ENCODE measurements at places on chromosomes 4 and X.
A peak's percentile ranks its signal among the peaks of the same experiment; 100 is the strongest.

DNA sequence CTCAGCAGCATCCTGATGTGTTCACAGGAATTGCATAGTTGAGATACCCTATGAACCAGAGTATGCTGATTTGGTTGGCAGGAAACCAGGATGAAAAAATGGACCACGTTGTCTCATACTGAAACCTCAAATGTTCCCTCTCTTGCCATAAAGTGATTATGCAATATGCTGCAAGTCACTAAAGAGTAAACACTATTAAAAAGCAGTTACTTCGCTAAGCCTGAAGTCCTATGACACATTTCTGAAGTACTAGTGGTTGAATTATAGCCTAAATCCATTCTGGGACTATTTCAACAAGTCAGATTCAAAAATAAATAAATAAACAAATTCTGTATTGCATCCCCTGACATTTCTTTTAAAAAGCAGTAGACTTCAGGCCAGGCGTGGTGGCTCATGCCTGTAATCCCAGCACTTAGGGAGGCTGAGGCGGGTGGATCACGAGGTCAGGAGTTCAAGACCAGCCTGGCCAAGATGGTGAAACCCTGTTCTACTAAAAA, 106.0 kb upstream of the NAP1L5 start:
- no peak for DNase-seq

DNA sequence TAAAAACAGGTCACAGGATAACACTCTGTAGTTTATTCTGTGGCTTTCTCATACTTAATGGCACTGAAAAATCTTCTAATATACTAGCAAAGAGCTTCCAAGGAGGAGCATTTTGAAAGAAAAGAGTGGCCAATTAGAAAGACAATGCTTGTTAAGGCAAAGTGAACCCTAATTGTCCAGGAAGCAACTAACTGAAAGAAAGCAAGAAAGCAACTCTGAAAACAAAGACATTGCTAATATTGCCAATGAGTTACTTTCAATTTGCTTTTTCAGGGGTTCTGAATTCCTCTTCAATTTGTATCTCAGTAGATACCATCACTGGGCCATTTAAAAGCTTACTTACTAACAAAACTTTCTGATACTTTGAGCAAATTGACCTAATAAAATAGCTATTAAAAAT, 78.5 kb upstream of the MTNR1A start:
- no peak for DNase-seq

DNA sequence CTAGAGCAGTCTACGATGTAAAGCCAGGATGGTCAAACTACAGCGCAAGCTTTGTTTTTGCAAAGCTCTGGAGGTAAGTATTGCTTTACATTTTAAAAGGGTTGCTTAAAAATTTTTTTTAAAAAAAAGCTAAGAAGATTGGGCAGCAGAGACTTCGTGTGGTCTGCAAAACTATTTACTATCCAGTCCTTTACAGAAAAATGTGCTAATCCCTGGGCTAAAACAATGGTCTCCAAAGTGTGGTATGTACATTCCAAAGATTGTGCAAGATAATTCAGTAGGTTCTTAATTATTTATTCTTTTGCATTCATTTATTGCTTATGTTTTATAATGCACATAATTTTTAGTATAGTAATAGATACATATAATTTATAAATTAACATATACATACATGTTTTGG, 113.2 kb downstream of the MFAP3L start:
- no peak for DNase-seq

- DNase-seq, result no peak
These were observed 4.5 kb upstream of the RHOXF1 start for GRCh38 chrX:120120223-120120622.

- no peak for DNase-seq
These were observed 101.1 kb downstream of the PHOX2B start for GRCh38 chr4:41647383-41647782.

DNA sequence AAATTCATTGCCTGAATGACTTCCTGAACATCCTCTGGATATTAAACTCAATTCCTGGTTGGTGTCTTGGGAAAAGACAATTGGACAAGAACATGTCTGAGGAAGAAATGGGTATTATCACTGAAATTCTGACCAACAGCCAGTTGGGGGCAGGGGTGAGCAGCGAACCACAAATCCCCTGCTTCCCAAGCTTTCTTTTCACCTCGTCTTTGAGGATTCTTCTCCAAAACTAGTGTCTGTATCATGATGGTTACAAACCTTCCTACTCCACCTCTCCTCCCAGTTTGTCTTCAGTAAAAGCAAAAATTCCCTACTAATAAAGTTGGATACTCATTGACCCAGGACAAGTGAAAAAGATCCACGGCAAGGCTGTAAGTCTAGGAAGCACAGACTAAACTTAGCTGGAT, 48.3 kb upstream of the WDR1 start:
- peak; percentile 34 for DNase-seq

DNA sequence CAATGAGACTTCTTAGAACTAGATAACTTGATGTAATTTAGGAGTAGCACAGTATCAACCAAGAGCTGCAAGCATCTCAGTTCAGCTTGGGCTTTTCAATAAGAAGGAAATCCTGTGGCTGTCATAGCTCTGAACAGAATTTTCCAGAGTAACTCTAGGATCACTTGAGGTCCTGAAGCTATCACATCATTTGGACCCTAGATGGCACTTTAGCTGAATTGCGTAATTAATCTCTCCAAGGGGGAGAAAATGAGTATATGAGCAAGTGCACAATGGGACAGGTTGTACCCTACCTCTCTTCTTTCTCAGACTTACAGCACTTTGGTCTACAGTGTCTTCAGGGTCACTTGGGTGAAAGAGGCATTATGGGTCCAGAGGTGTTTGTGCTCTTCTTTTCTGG, 45.2 kb downstream of the SLC4A4 start:
- DNase-seq, result no peak

DNA sequence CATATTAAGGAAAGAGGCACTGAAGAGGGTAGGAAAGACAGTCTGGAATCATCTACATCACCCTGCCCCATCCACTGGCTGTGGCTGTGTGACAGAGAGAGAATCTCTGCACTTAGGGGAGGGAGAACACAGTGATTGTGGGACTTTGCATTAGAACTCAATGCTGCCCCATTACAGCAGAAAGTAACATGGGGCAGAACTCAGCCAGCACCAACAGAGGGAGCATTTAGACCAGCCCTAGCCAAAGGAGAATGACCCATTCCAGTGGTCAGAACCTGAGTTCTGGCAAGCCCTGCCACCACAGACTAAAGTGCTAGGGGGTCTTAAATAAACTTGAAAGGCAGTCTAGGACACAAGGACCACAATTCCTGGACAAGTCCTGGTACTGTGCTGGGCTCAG, 37.9 kb downstream of the ZNF330 start:
- no peak for DNase-seq
